ENCODE measurements at places on chromosomes 11 and 22.
A peak's percentile ranks its signal among the peaks of the same experiment; 100 is the strongest.

DNA sequence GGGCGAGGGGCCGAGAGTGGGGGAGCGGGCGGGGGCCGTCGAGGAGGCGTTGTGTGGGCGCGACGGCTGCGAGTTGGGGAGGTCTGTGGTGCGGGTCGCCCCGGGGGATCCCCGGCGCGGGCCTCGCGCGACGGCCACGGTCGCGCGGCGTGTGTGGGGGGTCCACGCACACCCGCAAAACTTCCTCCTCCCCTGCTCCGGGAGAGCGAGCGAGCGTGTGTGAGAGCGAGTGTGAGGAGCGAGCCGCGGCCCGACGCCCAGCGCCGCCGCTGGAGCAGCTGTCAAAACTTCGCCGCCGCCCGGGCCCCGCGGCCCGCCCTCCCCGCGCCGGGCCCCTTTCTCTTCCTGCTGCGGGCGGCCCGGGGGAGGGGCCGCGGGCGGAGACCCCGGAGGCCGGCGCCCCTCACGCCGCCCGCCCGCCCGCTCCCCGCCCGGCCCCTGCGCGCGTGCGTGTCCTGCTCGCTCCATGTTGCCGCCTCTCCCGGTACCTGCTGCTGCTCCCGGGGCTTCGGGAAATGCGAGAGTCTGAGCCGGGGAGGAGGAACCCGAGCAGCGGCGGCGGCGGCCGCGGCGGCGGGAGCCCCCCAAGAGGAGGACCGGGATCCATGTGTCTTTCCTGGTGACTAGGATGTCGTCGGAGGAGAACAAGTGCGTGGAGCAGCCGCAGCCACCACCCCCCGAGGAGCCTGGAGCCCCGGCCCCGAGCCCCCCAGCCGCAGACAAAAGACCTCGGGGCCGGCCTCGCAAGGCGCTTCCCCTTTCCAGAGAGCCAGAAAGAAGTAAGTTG is 9.0 kb upstream of the CCT8L2 start:
- DNase-seq, result no peak

- no peak for DNase-seq
Observed at GRCh38 chr11:90698238-90698637, 475.4 kb upstream of the CHORDC1 start.

DNA sequence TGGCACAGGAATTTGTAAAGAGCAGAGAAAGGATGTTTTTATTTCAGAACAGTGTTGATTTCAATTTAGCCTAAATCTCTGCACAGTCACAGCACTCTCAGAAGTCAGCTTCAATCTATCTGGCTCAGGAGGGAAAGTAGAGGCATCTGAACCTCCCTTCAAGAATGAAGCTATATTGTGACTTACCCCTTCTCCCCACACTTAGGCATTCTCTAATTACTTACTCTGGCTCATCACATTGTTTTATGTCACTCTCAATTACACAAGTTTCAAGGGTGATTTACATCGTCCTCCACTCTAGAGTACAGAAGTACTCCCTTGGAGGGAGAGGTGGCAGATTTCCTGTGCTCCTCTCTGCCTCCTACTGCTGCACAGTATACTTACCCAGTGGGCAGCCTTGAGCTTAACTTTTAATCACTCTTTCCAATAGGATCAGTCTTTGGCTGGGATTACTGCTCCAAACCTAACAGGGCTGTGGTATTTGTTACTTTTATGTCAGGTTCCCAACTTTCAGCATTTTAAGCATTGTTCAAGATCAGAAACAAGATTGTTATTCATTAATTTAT is 211.4 kb downstream of the AASDHPPT start:
- no peak for DNase-seq

- DNase-seq, result no peak
Observed at GRCh38 chr11:69746752-69747742, 28.1 kb downstream of the FGF4 start.

- no peak for DNase-seq
Observed at GRCh38 chr11:2641623-2642022, 58.2 kb downstream of the KCNQ1OT1 start.

DNA sequence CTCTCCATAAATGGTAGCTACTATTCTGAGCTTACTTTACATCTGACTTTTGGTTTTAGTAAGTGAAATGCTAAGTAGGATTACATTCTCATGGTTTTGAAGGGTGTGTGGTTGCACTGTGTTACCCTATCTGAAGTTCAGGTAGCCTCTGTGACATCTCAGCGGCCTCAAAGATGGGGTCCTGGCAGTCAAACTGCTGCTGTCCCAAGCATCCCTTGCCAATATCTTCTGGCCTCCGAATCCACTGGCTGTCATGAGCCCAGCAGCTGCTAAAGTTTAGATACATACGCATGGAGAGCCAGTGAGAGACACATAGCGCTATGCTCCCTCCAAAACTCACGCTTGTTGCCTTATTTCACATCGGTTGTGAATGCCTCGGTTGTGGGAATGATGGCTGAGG is 34.9 kb downstream of the UBASH3B start:
- no peak for DNase-seq

GRCh38 chr22:30362651-30363281 is 6.0 kb downstream of the CCDC157 start:
- DNase-seq, result no peak

GRCh38 chr11:71420455-71421241 is 27.5 kb downstream of the DHCR7 start:
- peak; percentile 13 for DNase-seq

GRCh38 chr11:28860893-28861292 is 752.7 kb downstream of the METTL15 start:
- DNase-seq, result no peak

DNA sequence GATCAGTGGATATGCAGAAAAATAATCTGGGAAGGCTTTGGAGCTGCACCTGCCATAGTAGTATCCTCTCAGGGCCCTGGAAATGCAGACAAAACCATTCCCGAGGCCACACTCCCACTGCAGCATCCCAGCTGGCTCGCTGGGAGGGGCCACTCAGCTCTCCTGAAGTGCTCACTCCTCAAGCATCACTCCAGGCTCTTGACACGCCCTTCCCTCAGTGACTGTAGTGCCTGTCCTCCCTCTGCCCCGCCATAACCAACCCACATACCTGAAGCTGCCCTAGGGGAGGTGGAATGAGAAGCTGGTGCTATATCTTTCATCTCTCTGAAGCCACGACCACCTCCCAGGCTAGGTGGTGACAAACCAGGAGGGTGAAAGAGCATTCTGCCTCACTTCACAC is 4.8 kb downstream of the DSCAML1 start:
- DNase-seq, result peak; percentile 20

DNA sequence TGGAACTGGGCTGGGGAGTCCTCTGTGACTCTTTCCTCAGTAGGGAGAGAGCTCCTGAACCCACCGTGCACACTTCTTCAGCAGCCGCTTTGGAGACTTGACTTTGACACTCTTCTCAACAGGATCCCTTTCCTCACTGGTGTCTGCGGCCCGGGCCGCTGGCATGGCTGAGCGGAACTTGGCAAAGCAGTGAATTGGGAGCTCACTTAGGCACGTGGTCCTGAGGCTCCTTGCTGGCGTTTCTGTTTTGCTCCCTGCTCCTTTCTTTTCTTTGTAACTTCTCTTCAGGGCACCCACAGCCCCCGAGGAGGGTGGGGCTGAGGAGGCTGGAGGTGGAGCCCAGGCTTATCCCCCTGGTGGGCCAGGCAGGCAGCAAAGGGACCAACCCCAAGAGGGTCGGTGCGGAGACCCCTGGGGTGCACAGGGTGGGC is 8.4 kb upstream of the KCNQ1OT1 start:
- no peak for DNase-seq

DNA sequence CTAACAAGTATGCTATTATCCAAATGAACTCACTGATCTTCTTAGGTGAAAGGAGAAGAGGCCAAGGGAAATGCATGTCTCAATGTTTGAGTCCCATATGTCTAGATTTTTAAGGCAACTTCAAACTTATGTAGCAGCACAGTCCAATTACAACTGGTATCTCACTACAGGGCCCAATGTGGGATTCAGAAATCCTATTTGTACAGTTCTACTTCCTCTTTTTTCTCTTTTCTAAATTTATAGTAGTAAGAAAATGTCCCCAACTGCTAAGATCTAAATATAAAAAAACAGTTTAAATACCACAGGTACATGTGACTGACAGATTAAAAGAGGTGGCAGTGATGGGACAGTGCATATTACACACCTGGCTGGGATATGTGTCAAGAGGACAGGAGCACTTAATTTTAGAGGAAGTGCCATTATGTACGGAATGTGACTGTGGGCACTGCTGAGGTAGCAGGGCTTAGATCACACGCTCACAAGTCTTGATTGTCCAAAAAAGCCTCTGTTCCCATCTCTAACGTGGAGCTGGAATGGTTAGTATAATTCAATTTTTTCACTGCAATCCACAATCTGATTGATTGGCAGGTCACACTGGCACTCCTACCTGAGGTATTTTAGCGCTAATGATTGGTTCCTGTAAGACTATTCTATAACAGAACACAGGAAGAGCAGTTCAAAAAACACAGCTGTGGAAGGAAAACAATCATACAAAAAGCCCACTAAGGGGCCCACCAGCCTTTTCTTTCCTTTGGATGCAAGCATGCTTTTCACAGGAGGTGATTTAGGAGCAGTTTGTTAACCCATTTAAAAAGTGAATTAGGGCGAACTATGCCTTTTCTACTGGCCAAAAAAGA is 34.6 kb downstream of the APOL5 start:
- no peak for DNase-seq

- DNase-seq, result no peak
Observed at GRCh38 chr11:133693110-133693509, 152.2 kb downstream of the SPATA19 start.

- no peak for DNase-seq
Observed at GRCh38 chr11:37503411-37504059, 905.5 kb upstream of the RAG2 start.

DNA sequence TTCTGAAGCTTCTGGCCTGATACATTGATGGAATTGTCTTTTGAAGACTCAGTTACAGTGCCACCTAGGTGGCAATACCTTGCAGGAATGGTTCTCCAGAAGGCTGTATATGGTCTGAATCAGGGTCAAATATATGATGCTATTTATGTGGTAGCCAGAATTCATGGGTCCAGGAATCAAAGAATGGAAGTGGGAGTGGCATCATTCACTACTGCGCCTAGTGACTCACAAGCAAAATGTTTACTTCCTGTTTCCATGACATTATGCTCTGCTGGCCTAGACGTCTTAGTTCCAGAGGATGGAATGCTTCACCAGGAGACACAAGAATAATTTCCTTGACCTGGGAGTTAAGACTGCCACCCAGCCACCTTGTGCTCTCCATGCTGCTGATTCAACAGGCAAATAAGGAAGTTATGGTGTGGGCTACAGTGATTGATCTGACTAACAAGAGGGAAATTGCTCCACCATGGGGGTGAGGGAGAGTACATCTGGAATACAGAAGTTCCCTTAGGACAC is 491.8 kb downstream of the ETS1 start:
- no peak for DNase-seq

- DNase-seq, result no peak
Observed at GRCh38 chr11:280706-281485, 2.7 kb downstream of the NLRP6 start.

GRCh38 chr11:2088284-2088683 is 50.9 kb downstream of the IGF2 start:
- DNase-seq, result no peak

GRCh38 chr22:49769691-49770546 is 57.8 kb downstream of the BRD1 start:
- no peak for DNase-seq

GRCh38 chr11:16604794-16605388 is 133.6 kb upstream of the C11orf58 start:
- DNase-seq, result no peak

DNA sequence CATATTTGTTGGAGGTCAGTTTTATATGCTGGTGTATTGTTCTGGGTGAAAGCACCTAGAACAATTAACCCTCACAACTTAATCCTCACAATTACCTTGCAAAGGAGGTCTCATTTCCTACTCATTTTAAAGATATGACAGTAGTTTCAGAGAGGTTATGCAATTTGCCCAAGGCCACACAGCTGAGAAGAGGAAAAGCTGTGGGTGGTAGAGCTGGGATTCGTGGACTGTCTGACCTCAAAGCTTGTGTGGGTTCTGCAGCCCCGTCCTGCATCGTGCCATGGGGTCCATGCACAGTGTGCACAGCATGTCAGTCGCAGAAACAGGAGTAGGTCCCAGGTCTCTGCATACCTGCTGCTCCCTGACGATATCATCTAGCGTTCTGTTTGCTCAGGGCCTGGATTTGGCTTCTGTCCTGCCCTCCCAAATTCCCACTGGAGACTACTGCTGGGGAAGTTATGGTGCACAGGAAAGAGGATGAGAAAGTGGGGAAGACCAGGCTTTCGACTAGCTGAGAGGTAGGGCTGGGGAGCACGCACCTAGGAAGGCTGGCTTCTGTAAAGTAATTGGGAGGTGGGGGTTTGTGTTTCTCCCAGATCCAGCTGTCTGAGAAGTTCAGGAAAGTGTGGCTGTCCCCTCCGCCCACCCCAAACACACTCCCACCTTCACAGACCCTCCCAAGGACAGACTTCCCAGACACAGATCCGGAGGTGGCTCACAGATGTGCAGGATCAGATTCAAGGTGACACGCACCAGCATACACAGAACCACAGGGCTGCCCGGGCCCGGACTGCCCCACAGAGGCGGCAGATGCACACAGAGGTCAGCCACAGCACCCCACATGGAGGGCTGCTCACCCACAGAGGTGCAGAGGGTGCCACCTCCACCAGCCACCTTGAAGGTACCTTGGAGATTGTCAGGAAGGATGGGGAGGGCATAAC is 2.0 kb downstream of the BACE1 start:
- no peak for DNase-seq

DNA sequence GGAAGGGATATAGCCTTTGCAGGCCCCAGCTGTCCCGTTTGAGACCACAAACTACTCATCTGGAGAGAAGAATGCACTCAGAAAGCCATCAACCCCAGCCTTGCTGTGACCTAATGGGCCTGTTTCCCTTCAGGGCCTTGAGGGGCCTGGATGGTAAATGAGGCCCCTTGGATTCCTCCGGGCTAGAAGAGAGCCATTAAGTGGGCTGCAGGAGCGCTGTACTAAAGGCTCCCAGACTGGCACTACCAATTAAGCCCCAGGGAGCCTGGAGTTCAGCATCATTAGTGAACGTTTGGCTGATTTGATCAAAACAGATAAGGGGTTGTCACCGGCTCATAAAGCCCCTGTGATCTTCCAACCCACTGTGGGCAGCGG is 23.0 kb downstream of the CD5 start:
- no peak for DNase-seq

GRCh38 chr11:9320047-9320446 is 5.7 kb upstream of the TMEM41B start:
- no peak for DNase-seq

DNA sequence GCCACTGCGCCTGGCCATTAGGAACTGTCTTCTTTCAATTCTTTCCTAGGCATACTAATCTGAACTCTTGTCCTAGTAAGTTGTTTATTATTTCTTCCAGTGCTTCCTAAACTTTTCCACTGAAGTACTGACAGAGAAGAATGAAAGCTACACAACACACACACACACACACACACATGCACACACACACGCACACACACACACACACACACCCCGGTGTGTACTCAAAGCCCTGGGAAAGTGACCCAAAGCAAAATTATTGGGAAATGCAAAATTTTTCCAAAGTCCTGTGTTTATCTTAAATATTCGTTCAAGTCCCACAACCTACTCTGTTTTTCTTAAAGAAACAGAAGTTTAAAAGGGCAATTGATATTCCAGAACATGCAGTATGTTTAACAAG is 19.4 kb upstream of the SIK2 start:
- DNase-seq, result no peak

- no peak for DNase-seq
Observed at GRCh38 chr11:1497600-1497999, 11.0 kb upstream of the MOB2 start.

Measured in NCI-H1417 treated with DMSO at 0.1 percent for 48 hours (cell line).